ENCODE measurements at places on chromosomes 6 and 20.

DNA sequence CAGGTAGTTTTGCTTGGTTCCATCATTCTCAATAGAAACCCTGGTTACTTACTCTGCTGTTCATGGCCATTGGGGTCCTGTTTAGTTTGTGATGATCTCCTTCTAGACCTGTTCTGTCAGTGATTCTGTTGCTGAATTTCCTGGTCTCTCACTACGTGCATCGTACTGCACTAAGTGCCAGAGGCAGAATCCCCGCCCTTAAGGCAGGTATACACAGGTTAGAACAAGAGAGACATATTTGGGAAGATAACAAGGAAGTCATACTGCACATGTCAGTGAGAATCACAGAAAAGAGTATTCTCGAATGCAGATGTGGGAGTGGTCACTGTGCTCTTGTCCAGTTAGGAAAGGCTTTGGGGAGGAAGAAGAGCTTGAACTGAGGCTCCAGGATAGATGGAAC, 148.1 kb upstream of the MYLIP start:
- no peak for DNase-seq

- no peak for DNase-seq
Observed at GRCh38 chr6:166743406-166744222, 116.6 kb upstream of the RPS6KA2 start.

- DNase-seq = no peak
Observed at GRCh38 chr6:92024110-92024509, 1395.2 kb downstream of the EPHA7 start.

- DNase-seq = no peak
Observed at GRCh38 chr6:106534564-106534982, 94.7 kb downstream of the RTN4IP1 start.

DNA sequence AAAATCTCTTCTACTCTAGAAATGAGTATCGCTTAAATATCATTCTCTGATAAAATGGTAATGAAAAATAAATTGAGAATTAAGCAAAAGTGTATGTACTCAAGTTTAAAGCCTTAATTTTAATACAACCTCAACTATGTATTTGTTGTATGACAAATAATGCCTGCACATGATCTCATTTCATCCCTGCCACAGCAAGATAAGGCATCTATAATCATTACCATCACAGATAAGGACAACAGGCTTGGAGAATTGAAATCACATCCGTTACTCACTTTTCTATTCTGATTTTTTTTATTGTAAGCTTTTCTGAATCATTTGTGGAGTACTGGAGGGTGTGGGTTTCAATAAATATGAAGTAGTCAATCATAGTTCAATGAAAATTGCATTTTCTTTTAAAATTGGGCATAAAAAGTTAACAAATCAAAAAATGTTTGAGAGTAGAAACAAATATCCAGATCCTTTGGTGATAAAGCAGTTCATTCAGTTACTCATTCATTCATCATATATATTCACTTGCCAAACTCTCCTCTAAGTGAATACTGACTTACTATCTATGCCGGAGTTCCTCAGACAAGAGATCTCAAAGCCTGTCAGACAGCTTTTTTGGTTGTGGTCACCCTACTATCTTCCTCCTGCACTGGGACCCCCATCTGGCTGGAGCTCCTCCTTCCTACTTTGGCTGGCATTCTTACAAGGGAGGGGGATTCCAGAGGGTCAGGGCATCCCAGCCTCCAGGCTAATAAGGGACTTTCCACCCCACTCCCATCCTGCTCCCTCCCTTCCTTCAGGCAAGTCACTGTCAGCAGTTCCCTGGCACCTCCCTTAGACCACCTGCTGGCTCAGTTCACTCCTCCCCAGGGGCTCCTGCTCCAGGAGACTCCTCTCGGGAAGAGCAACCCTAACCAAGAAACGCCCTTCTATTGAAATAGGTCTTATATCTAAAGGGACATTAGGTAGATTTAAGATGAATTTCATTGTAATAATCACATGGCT, 118.6 kb downstream of the OGFRL1 start:
- peak; percentile 32 for DNase-seq

DNA sequence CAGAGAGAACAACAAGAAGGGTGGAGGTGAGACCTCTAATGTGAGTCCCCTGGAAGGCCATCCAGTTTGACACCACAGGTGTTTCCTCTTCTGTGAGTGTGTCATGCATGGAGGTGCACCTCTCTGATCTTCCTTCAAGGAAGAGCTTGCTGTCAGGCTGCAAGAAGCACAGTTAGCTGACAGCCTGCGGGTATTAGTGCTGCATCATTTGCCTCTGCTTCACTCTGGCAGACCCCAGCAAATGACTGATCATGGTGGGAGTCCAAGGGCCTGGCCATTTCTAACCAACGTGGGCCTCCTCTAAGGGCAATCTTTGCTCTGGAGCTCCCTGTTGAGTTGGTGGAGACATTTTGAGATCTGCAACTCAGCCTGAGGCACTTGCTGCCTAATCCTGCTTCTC, 206.3 kb downstream of the EPHA7 start:
- no peak for DNase-seq

- no peak for DNase-seq
Observed at GRCh38 chr6:121344539-121344938, 10.3 kb upstream of the TBC1D32 start.

GRCh38 chr6:143743301-143744166, 65.8 kb downstream of the PHACTR2 start:
- DNase-seq = peak; percentile 90

GRCh38 chr20:33159713-33160112, 8.2 kb upstream of the BPIFA2 start:
- no peak for DNase-seq

- no peak for DNase-seq
Observed at GRCh38 chr6:19771753-19772336, 65.3 kb upstream of the ID4 start.

DNA sequence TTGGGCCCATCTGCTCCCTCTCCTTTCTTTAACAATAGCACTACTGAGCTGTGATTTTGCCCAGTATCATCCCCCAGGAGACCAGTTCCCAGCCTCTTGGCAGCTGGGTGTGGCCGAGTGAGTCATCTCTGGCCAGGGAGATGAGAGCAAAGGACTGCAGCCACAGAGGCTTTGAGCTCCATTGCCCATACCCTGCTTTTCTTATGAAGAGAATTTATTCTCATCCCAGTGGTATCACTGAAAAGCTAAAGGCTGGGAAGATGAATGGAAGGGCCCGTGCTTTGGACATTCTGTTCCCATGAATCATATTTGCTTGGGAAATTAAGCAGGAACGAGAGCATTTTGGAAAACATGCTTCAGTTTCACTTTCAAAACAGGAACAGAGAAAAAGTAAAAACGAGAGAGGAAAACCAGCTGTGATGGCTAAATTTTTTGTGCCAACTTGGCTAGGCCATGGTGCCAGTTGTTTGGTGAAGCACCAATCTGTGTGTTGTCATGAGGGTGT, 14.9 kb downstream of the CST3 start:
- peak; percentile 84 for DNase-seq

GRCh38 chr6:34928220-34928619, 39.2 kb downstream of the ANKS1A start:
- DNase-seq = peak; percentile 96

DNA sequence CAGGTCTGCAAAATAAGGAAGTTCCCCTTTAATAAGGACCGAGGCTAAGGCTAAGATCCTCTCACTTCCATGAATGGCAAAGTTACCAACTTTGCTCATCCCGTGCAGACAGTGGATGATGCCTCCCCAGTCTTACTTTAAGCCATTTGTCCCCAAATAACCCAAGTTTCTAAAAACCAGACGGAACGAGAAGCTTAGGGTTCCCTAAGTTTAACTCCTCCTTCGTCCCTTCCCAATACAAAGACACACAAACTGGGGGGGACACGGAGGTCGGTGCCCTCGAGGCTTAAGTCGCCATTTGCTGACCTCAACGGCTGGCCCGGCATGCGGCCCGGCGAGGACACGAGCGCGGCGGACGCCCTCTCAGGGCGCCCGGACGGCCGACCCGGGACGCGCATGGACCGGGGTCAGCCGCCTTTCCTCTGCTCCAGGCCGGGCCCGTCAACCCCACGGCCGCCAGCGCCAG, 527 bp downstream of the FBXO30 start:
- peak; percentile 68 for DNase-seq

DNA sequence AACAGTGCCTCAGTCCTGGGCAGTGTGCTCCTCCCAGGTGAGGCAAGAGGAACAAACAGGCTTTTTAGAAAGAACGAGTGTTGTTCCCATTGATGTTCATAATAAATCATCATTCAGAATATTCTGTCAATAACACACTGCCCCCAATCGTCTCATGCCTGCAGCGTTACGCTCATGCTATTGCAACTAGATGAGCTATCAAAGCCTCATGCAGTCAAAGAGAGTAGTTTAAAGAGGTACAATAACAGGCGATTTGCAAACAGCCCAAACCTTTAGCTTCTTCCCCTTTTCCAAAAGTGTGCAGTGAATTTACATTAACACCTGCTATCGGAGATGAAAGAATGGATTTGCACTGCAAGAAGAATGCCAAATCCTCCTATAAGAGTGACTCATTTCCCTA, 1164.7 kb upstream of the MAP3K7 start:
- DNase-seq = peak; percentile 77

GRCh38 chr6:145286916-145287315, 448.4 kb downstream of the EPM2A start:
- no peak for DNase-seq

- peak; percentile 87 for DNase-seq
Observed at GRCh38 chr6:121849477-121849876, 414.0 kb downstream of the GJA1 start.

GRCh38 chr20:56820984-56821383, 191.9 kb downstream of the TFAP2C start:
- no peak for DNase-seq

- DNase-seq = no peak
Observed at GRCh38 chr20:10661261-10661660, 12.5 kb downstream of the JAG1 start.

- DNase-seq = no peak
Observed at GRCh38 chr6:47157653-47158219, 115.6 kb upstream of the ADGRF1 start.

GRCh38 chr20:19440660-19441527, 228.5 kb downstream of the SLC24A3 start:
- DNase-seq = no peak

GRCh38 chr6:90650041-90650940, 63.4 kb upstream of the MAP3K7 start:
- no peak for DNase-seq

GRCh38 chr6:137162692-137163306, 10.6 kb downstream of the IL22RA2 start:
- no peak for DNase-seq

GRCh38 chr6:33429750-33430052, 9.8 kb downstream of the SYNGAP1 start:
- DNase-seq = no peak

DNA sequence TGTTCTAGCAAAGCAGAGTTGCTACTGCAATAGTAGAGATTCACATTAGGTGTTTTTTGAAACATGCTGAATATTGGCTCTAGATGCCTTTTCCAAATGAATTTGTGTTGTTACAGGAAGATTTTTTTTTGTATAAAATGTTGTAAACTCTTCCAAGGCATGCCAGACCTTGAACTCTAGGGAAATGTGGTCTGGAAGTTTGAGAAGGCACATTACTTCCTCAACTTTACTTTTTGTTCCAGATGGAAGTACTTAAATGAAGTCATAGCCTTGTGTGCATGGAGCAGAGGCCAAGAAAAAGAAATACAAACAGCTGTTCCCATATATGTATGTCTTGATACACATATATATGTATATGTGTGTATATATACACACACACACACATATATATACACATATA, 585.7 kb upstream of the MARCKS start:
- no peak for DNase-seq

- DNase-seq = no peak
Observed at GRCh38 chr6:25627001-25627400, 25.0 kb upstream of the SCGN start.

- DNase-seq = peak; percentile 3
Observed at GRCh38 chr20:49400904-49401303, 81.6 kb downstream of the KCNB1 start.

DNA sequence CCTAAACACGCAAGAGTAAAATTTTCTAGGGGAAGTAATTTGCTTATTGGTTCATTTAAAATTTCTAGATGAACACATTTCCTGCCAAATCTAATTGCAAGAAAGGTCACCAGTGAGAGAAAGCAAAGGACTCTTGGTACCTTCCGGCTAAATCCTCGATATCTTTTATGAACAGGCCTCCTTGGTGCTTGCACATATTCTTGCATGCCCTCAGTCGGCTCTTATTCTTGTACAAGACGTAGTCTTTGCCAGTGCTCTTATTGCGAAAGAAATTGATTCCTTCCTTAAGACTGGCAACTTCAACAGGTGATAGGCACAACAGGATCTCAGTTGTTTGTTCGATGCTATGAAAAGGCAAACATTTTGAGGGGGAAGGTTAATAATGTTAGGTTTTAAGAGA, 141.7 kb upstream of the CARMIL1 start:
- DNase-seq = no peak

- no peak for DNase-seq
Observed at GRCh38 chr20:59774204-59774641, 159.2 kb downstream of the SYCP2 start.

DNA sequence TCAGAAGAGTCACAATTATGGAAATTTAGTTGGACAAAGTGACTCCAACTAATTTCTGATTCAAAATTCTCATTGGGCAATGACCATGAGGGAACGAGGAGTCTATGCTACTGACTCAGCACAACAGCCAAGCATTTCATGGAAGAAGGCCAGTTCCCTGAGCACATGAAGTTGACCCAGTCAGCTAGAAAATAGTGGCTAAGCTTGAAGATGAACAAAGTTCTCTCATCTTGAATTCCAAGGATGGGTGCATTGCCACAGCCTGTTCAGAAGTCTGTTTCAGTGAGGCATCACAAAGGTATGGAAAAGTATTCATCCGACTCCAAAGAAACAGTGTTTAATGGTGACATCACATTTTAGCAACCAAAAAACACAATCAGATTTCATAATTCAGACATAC, 676.9 kb downstream of the HACE1 start:
- no peak for DNase-seq

DNA sequence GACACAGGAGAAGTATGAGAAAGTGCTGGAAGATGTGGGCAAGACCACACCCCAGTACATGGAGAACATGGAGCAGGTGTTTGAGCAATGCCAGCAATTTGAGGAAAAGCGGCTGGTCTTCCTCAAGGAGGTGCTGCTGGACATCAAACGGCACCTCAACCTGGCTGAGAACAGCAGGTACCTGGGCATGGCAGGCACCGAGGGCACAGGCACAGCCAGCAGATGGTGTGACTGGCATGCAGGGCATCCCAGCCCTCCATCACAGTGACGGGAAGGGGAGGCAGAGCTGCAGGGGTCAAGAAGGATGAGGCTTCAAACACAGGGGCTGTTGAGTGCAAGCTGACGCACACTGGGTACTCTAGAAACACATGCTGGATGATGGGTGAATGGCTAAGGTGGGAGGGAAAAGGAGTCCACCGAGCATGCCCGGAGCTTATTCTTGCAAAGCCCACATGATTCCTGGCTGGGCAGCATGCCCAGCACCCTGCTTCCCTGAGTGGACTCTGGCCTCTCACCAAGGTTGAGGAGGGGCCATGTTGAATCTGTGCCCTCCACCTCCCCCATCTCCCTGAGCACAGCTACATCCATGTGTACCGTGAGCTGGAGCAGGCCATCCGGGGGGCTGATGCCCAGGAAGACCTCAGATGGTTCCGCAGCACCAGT, 26.3 kb downstream of the SPDEF start:
- DNase-seq = peak; percentile 89
